ENCODE measurements at places on chromosomes 1 and 21. TPM values are rescaled to one million over a fixed set of nuclear protein-coding genes. Genes with fewer than 3 reads are reported as not detected.

DNA sequence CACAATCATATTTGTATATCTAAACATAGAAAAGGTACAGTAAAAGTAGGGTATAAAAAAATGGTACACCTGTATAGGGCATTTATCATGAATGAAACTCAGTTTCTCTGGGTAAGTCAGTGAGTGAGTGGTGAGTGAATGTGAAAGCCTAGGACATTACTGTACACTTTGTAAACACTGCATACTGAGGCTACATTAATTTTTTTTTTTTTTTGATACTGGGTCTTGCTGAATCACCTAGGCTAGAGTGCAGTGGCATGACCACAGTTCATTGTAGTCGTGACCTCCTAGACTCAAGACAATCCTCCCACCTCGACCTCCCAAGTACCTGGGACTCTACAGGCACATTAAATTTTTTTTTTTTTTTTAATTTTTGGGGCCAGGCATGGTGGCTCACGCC is 27.8 kb downstream of the FBXO28 start:
- DNase-seq = no peak

DNA sequence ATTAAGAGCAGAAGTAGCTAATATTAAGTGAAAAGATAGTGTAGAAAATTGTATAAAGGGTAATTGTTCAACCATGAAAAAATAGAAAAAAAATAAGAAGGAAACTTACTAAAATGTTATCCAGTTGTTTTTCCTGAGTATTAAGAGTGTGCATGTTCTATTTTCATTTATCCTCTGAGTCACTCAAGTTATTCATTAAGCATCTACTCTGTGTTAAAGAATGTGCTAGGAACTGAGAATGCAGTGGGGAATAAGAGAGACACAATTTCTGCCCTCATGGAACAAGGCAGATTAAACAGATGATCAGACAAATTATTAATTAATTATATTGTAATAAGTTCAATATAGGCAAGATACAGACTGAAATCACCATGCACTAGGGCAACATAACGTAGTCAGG is 10.8 kb upstream of the PIGK start:
- DNase-seq = no peak

DNA sequence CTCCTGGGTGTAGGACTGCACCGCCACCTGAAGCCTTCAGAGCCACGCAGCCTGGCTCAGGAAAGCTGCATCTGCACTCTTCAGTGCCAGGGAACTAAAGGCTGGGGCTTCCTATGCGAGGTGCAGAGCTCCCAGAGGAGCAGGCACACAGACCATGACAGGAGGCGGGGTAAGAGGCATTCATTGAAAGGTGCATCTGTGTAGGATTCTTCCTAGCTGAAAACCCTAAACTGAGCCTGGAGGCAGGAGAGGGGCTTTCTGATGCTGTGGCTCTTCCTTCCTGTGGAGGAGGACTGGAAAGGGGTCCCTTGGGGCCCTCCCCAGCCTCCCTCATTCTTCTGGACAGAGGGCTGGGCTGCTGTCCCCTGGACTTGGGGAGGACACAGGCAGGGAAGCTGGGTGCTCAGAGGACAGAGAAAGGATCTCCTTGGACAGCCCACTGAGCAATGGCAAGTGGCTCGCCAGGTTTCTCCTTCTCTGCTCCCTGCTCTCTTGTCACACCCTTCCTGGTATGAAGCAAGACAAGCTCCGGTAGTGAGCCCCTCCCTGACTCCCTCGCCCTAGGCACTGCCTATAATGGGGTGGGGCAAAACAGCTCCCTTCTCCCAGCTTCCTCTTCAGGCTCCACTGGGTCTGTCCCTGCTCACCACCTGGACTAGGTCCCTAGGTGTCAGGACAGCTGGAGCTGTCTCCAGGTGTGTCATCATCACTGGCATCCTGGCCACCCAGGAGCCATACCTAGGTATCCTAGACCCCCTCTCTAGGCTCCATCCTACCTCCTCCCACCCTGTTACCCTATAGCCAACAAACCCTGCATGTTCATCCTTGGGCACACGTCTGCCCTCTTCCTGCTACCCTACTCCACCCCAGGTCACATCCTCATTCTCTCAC is 20.0 kb downstream of the S100A6 start:
- DNase-seq = no peak

- no peak for DNase-seq
These were observed at the start of gene CTSK for GRCh38 chr1:150808121-150808520. Gene CTSK (minus strand): TSS chr1:150808260. CDS start chr1:150806805, 1,455 bp downstream.

DNA sequence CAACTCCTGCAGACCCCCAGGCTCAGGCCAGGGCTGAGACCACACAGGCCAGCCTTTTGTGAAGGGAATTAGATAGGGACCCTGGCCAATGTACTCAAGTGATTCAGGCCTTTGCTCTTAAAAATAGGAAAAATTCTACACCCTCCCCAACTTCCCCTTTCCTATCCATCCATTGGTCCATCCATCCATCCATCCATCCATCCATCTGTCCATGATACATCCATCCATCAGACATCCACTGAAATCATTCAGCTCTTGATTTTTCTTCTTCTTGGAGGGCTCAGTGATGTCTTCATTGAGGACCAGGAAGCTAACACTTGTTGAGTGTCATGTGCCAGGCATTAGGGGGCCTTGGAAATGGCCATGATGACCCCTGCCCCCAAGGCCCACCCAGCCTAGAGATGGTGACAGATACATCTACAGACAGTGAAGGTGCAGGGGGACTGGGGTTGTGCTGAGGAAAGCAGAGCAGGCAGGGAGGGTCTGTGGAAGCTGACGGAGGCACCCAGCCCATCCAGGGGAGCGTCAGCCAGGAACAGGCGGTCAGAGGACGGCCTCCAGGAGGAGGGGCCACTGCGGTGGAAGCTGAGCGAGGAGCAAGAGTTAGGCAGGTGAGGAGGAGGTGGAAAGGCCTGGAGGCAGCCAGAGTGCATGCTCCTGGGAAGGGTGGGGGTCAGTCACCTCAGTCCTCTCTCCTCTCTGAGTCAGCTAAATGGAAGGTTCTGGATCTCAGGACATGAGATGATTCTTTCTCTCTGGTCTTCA is 81.9 kb downstream of the EPHB2 start:
- no peak for DNase-seq

GRCh38 chr21:31425138-31425537 is 81.1 kb upstream of the TIAM1 start:
- DNase-seq = no peak

GRCh38 chr1:178126261-178126660 is 32.4 kb downstream of the RASAL2 start:
- DNase-seq = no peak

DNA sequence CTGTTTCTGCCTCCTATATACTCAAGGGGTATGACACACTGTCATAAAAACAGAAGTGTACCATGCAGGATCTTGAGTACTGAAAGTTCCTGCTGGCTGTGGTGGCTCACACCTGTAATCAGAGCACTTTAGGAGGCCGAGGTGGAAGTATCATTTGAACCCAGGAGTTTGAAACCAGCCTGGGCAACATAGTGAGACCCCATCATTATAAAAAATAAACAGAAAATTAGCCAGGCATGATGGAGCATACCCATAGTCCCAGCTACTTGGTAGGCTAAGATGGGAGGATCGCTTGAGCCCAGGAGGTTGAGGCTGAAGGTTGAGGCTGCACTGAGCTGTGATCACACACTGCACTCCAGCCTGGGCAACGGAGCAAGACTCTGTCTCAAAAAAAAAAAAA is 20.1 kb downstream of the ERI3 start:
- DNase-seq = no peak

GRCh38 chr1:40096977-40097782 is at the start of gene PPT1:
Gene PPT1 (minus strand): TSS chr1:40097252. CDS start chr1:40097238, 14 bp downstream.
- peak; percentile 45 for DNase-seq

- DNase-seq = no peak
These were observed 10.9 kb downstream of the PTCH2 start for GRCh38 chr1:44832056-44832705.

GRCh38 chr1:67988066-67988465 is 62.4 kb downstream of the DIRAS3 start:
- DNase-seq = no peak

DNA sequence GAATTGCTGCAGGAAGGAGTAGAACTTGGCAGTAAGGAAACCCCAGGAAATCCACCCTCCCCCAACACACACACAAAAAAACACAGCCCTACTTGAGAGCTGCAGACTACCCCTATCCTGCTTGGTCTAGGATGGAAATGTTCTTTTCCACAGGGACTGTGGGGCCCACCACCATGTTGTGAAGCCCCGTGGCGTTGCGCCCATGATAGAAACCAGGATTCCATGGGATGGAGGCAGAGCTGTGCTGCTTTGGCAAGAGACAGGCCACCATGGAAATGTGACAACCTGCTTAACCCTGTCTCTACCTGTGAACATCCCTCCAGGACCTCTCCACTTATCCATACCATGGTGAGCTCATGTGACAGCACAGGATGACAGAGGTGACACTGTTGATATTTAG is 121.1 kb upstream of the NGF start:
- DNase-seq = no peak

DNA sequence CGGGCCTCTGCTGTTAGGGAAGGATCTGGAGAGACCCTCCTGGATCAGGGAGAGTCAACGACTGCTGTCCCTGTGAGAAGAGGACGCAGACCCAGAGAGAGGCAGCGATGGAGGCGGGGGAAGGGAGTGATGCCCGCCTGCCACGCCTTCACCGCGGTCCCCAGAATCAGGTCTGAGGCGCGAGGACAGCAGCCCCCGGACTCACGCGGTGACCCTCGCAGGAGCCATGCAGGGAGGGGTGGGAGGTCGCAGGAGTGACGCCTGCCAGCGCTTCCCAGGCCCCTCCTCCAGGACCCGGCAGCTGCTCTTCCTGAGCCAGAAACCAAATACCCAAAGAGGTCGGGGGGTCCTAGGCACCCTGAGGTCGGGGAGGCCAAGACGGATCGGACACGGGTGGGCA is 6.2 kb upstream of the TNFRSF4 start:
- no peak for DNase-seq

- DNase-seq = no peak
These were observed 153.1 kb upstream of the LRRC7 start for GRCh38 chr1:69414574-69414973.

DNA sequence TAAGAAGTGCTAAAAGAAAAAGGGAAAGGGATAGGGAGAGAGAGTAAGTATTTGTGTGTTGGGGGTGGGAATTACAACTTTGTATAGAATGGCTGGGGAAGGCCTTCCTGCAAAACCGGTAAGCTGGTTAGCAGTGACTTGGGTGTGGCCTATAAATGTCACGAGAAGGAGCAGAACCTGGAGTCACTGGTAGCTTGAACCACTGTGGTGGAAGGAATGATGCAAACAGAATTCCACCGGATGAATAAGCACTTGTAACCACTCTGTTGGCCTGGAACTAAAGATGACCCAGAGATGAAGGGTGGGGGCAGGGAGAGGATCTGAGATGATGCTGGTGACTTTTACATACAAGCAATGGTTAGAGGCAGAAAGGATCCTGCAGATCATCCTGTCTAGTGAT is 8.9 kb downstream of the XKR8 start:
- DNase-seq = no peak

- DNase-seq = no peak
These were observed 398.0 kb downstream of the PTPRU start for GRCh38 chr1:29634324-29634723.

GRCh38 chr1:35706846-35707600 is 11.7 kb downstream of the C1orf216 start:
- no peak for DNase-seq

- DNase-seq = no peak
These were observed 539.5 kb downstream of the MATN1 start for GRCh38 chr1:30183895-30184294.

GRCh38 chr1:8019229-8019620 is 6.9 kb downstream of the ERRFI1 start:
- DNase-seq = no peak

DNA sequence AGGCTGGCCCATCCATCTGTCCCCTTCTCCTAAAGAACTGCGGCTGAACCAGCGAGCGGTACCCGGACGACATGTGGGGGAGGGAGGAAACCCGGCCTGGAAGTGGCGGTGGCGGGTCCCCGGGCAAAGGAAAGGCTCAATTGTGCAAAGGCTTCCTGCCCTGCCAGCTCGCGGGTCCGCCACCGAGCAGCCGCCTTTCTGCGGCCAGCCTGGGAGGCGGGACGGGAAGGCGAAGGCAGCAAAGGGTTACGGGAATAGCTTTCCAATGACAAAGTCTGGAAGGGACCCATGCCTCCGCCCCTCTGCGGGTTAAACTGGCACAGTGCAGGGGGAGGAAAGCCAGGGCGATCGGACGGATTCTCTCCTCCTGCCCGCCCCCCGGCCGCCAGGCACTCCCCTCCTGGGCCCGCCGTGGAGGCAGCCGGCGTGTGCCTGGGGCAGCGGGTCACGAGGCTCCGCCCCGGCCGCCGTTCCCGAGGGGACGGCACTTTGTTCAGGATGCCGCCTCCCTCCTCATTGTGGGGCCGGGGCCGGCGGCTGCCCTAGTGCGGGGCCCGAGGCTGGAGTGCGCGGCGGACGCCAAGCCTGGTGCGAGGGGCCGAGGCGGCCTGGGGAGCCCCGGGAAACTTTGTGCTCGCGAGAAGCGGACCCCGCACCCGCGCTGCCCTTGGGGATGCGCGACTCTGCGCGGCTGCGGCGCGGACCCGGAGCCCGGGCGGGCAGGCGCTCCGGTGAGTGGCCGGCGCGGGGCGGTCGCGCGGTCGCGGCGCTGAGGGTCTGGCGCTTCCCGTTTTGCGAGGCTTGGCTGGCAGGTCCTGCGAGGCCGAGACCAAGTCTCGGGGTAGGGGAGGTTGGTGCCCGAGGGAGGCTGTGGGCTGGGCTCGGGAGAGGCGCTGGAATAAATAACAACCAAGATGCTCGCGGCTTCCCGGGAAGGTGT is at the start of gene NAV1:
TSS of gene NAV1 (plus strand) at position 516 of the 940 bp plus-strand sequence. CDS start 83,758 bp downstream, outside the sequence.
- no peak for DNase-seq

GRCh38 chr1:97904534-97904933 is 16.3 kb downstream of the DPYD start:
- DNase-seq = no peak

GRCh38 chr1:243394601-243395464 is 139.0 kb downstream of the SDCCAG8 start:
- DNase-seq = no peak

GRCh38 chr1:109396871-109397580 is 692 bp downstream of the SORT1 start:
- no peak for DNase-seq

- DNase-seq = no peak
These were observed 502 bp downstream of the EDN2 start for GRCh38 chr1:41483960-41484401.

The GJA5 gene
- polyA plus RNA-seq = 28.7 TPM

The ITGB2 gene
- 9.4 TPM for polyA plus RNA-seq

The FMO5 gene
- polyA plus RNA-seq = 6.8 TPM

The PRRC2C gene
- 140 TPM for polyA plus RNA-seq

The TMIGD3 gene
- 1.0 TPM for polyA plus RNA-seq

The DOP1B gene
- 5.7 TPM for polyA plus RNA-seq

The CD48 gene
- polyA plus RNA-seq = 1.1 TPM

The MX2 gene
- polyA plus RNA-seq = 2.1 TPM

The SEMA4A gene
- 27.1 TPM for polyA plus RNA-seq

The CR1 gene
- 19.6 TPM for polyA plus RNA-seq

The LRRC7 gene
- polyA plus RNA-seq = 8.2 TPM

The NBPF10 gene
- polyA plus RNA-seq = 3.4 TPM

The B3GALT2 gene
- polyA plus RNA-seq = 17.8 TPM
